Putamen (tissue), 1 donor: ENCODE measurements at places on chromosomes 16 and 17.

DNA sequence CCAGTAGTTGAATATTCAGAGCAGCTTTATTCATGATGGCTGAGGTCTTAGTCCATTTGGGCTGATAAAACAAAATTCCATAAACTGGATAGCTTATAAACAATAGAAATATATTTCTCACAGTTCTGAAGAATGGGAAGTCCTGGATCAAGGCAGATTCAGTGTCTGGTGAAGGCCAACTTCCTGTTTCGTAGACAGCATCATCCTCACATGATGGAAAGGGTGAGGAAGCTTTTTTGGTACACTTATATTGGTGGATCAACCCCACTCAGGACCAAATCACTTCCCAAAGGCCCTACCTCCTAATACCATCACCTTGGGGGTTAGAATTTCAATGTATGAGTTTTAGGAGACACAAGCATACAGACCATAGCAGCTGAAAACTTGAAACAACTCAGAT, 224.2 kb downstream of the CYB561 start:
- no peak for DNase-seq

DNA sequence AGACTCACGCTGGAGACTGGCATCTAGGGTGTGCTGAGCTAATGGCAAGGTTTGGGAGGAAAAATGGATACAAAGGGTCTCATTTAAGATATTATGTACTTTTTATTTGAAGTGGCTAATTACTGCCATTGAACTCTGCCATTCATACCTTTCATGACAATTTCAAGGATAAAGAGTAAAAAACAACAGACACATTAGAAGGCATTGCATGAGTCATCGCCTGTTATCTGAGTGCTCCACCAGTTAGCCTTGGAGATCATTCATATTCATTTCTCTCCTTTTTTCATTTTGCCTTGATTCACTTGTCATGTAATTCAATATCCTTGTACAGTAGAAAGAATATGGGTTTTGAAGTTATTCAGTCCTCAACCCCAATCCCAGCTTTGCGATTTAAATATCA, 109.5 kb downstream of the CDH8 start:
- DNase-seq = no peak

GRCh38 chr17:76275382-76276068, 10.4 kb downstream of the UBALD2 start:
- DNase-seq = no peak

- DNase-seq = no peak
Measured at GRCh38 chr17:65362826-65363225, 198.6 kb downstream of the AXIN2 start.

DNA sequence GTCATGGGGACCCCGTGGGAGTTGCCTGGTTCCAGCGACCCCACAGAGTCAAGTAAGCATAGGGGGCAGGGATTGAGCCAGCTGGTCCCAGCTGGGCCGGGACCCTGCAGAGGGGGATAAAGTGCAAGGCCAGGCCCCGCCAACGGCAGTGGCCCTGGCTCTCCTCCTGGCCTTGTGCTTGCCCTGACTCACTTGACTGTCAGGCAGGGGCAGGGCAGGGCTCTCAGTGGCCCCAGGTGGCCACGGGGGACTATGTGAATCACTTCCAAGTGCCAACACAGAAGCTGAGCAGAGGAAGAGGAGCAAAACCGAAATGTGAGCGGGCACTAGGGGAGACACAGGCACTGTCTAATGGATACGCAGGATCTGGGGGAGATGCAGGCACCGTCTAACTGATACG, 21.6 kb upstream of the NCBP3 start:
- DNase-seq = no peak

GRCh38 chr17:76697702-76698465, 12.9 kb downstream of the MXRA7 start:
- no peak for DNase-seq

- DNase-seq = no peak
Measured at GRCh38 chr16:81616321-81617020, 162.6 kb upstream of the PLCG2 start.

DNA sequence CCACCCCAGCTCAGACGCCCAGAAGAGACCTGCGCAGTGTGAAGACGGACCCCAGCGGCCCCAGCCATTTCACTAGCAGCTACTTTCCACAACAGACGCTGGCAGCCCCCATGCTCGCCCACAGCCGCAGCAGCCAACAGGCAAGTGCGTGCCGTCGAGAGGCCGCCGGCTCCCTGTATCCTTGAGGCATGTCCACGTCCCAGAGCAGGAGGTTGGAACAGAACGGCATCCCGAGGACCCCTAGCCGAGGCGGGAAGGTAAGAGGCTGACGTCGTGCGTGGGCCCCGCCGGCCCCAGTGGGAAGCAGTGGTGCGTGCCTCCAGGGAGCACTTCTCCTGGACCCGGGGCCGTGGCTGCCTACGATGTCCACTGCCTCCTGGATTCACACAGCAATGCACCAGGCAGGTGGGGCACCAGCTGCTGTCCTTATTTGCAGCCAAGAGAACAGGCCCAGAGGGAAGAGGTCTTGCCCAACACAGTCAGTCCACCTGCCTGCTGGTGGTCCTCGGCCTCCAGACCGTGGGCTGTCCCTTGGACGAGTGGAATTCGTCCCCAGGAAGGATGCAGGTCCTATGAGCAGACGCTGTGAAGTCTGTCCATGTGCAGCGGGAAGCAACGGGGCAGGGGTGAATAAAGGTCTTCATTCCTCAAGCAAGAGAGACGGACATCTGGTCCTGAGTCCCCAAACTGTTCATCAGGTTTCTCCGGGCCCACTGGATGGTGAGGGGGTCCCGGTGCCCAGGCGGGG, 38.5 kb downstream of the SLC7A5 start:
- DNase-seq = no peak
